ENCODE measurements at places on chromosomes 12 and 14.

GRCh38 chr12:57079821-57080220, 1.2 kb upstream of the NEMP1 start:
- no peak for DNase-seq

DNA sequence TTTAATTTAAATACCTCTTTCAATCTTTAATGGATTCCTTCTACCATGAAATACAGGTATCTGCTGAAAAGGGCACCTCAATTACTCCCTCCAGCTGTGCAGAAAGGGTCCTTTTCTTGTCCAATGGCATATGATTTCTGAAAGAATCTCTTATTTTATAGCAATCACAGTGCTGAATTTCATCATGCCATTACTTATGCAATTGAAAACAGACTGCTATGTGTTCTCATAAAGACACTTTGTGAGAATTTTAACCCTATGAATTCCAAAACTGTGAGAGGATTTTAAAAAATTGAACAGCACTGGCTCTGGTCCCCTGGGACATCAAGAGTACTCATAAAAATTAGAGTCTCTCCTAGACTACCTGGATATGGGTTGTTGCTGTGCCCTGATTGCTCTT, 45.9 kb upstream of the CNOT2 start:
- no peak for DNase-seq

DNA sequence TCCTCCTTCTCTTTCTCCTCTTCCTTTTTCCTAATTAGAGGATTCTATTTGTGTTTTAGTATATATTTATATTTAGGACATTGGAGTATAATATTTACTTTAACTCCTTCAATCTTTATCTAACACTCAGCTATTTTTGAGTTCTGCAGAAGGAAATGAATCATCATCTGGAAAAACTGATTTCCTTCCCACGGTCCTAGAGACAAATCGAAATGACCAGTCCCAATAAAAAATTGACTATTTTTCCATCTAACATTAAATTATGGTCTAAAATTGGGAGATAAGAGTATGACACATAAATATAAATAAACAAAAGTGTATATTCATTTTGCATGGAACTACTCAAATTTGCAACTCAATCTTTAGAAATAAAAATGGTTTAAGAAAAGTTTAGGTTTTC, 167.4 kb downstream of the TMTC3 start:
- DNase-seq: no peak

DNA sequence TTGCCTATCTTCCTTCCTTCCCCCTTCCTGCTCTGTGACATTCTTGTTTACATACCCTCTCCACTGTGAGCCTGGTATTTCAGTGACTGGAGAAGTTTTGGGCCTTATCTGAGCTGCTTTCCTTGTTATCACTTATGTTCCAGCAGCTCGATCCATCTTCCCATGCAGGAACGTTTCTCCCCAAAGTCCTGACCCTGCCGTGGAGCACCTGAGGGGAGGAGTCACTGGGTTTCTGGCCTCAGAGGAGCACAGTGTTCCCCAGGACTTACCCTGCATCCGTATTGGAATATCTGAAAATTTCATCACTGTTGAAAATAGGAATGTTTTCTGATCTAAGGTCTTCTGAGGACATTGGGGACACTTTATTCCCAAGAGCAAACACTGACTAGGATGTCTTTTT, 141.8 kb downstream of the CACNA1C start:
- no peak for DNase-seq

GRCh38 chr12:7806863-7807487, 17.8 kb downstream of the NANOG start:
- DNase-seq: peak; percentile 83

DNA sequence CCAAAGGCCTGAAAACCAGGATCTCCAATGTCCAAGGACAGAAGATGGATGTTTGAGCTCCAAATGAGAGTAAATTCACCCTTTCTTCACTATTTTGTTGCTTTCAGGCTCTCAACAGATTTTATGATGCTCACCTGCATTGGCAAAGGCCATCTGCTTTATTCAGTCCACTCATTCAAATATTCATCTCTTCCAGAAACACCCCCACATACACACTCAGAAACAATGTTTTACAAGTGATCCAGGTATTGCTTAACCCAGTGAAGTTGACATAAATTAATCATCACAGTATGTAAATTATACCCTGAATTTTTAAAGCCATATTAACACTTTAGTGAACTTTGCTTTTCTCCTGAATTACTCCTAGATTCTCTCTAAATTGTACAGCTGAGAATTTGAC, 63.3 kb downstream of the DUSP6 start:
- DNase-seq: peak; percentile 38

GRCh38 chr14:56205881-56206280, 87.7 kb downstream of the PELI2 start:
- no peak for DNase-seq

- no peak for DNase-seq
These were observed 52.0 kb upstream of the CPM start for GRCh38 chr12:68984796-68985573.

DNA sequence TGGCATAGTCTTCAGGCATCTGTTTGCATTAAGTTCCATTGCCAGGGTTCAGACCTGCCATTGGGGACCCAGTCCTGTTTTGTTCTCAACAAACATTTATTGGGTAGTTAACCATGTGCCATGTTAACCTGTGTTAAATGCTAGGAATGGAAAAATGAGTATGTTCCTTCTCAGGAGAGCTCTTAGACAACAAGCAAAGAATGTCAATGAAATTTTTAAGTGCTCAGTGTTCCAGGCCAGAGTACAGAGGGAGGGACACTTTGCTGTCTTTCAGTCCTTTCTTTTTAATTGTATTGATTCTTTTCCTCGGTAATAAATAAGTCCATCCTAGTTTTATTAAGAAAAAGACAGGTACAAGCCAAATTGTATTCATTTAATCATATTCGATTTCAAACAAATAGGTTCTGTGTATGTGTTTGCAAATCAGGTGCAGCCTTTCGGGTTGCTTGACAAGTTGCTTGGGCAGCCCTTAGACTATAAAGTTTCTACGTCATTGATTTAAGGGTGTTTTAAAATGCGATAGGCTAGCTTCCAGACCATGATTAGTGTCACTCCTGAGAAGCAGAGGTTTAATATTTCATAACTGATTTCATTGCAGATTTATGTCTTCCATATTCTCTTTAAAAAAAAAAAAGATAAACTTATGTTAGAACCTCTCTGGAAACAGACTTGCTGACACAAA, 123.1 kb downstream of the DERA start:
- DNase-seq: no peak

DNA sequence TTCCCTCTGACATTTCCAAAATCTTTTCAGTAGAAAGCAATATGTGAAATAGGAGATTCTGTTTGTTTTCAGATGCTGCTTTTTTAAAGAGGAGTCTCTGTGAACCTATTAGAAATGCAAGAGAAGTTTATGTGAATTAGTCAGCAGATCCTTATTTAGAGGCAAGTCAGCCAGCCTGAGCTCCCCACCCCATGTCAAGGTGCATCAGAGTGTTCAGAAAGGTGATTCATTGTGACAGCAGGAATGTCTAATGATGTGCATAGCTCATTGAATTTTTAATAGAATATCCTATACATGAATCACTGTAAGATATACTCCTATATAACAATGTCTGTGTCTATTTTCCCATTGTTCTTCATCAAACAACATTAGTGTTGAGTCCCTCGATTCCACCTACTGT, 1222.4 kb upstream of the USP15 start:
- DNase-seq: no peak

GRCh38 chr12:101172316-101172715, 37.7 kb downstream of the SLC5A8 start:
- no peak for DNase-seq

- peak; percentile 74 for DNase-seq
These were observed 628 bp downstream of the SNRPF start for GRCh38 chr12:95859344-95859816.

DNA sequence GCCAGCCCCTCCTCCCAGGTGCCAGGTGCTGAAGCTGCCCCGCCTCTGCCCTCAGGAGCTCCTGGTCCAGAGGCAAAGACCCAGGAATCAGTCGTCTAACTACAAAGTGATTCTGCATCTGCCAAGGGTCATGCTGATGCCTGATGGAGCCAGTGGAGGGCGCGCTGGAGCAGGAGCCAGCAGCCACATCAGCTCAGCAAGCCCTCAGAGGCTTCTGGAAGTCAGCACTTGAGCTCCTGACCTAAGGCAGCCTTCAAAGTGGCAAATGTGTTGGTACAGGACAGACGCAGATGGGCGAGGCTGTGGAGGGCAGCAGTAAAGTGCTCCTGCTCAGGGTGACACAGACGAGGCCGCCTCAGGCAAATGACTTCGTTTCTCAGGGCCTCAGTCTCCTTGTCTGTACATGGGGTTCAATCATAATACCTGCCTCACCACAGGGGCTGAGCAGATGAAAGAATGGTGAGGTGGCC, 10.9 kb downstream of the C12orf43 start:
- peak; percentile 80 for DNase-seq

- no peak for DNase-seq
These were observed 629.3 kb downstream of the DIO2 start for GRCh38 chr14:79581912-79582576.

DNA sequence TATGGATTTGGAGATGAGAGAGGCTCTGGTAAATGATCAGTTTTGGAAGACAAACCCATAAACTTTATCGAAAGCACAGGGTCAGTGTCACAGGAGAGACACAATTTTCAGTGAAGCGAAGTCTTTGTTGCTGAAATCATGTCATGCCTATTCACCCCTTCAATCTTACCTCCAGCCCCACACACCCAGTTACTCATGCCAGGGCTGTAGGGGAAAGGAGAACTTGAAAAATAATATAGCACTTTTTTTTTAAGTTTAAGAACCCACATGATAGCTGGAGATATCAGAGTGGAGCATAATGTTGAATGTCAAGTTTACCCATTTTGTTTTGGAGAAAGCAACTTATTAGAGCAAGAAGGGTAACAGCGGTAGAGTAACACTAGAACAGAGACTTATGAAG, 107.4 kb downstream of the SSPN start:
- no peak for DNase-seq

DNA sequence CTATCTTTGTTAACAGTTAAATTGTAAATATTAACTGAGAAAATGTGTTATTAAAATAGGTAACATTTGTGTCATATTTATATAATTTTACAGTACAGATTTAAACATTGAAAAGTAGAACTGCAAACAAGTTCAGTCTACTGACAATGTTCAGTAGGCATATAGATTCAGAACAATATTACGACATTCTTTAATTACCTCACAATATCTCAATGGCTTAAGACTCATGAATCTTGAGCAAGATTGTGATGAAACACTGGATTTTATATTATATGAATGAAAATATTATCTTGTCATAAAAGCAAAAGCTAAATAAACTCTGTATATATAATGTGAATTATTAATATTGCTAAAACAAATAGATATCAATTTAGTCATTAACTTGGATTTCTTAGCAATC, 194.9 kb downstream of the ADAMTS20 start:
- DNase-seq: no peak

- no peak for DNase-seq
These were observed 298.9 kb downstream of the PCNX1 start for GRCh38 chr14:71206123-71206522.

GRCh38 chr14:75274899-75275569, 3.6 kb upstream of the FOS start:
- no peak for DNase-seq

GRCh38 chr12:54392485-54393206, 8.1 kb upstream of the ZNF385A start:
- DNase-seq: no peak

- no peak for DNase-seq
These were observed 414 bp upstream of the CDK17 start for GRCh38 chr12:96400631-96401075.

DNA sequence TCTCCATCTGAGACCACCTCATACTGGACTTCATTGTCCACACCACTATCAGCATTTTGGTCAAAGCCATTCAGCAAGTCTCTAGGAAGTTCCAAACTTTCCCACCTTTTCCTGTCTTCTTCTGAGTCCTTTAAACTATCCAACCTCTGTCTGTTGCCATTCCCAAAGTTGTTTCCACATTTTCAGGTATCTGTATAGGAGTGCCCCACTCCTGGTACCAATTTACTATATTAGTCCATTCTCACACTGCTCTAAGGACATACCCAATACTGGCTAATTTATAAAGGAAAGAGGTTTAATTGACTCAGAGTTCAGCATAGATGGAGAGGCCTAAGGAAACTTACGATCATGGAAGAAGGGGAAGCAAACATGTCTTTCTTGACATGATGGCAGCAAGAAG, 292.2 kb upstream of the ATXN7L3B start:
- DNase-seq: no peak

- no peak for DNase-seq
These were observed 38.2 kb downstream of the TRAFD1 start for GRCh38 chr12:112163471-112163991.

GRCh38 chr14:105421723-105422615, 2.3 kb downstream of the MTA1 start:
- DNase-seq: no peak

GRCh38 chr12:24047326-24047725, 97.9 kb upstream of the SOX5 start:
- DNase-seq: no peak

- no peak for DNase-seq
These were observed 110.3 kb downstream of the SINHCAF start for GRCh38 chr12:31215518-31216232.

- DNase-seq: peak; percentile 86
These were observed 7.6 kb upstream of the BRMS1L start for GRCh38 chr14:35818346-35819115.

GRCh38 chr14:46482200-46482599, 169.4 kb downstream of the RPL10L start:
- no peak for DNase-seq

- DNase-seq: no peak
These were observed 9.3 kb upstream of the TWF1 start for GRCh38 chr12:43815416-43815815.

DNA sequence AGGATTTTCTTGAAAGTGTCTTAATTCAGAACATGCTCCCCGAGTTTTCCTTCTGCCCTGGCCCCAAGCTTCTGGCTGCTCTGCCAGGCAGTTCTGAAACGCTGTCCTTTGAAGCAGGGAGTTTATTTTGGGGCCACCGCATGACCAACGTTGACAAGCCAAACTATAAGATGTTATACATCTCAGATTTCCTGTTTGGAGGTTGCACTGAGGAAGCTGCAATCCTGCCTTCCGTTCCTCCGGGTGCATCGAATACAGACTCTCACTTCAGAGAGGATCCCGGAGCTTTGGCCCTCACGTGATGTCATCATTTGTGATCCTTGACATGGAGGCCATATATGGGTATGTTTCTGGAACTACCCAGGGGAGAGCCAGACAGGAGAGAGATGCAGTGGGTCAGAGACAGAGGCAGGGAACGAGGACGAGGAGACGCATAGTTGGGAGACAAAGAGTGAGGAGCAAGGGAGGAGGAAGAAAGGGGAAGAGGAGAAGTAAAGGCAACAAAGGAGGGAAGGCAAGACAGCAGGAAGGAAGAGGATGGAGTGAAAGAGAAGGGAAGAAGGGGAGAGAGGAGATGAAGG, at the start of gene ASB2:
Gene ASB2, minus strand, starts transcription at position 94 of the 581 bp plus-strand sequence. CDS start 12,031 bp downstream, outside the sequence.
- DNase-seq: peak; percentile 69
